ENCODE measurements at places on chromosomes 5 and 9.
A peak's percentile ranks its signal among the peaks of the same experiment; 100 is the strongest.

- DNase-seq, result no peak
Observed at GRCh38 chr5:108898707-108899106, 151.0 kb downstream of the FER start.

GRCh38 chr5:100731768-100732167 is 171.3 kb downstream of the ST8SIA4 start:
- DNase-seq, result no peak

DNA sequence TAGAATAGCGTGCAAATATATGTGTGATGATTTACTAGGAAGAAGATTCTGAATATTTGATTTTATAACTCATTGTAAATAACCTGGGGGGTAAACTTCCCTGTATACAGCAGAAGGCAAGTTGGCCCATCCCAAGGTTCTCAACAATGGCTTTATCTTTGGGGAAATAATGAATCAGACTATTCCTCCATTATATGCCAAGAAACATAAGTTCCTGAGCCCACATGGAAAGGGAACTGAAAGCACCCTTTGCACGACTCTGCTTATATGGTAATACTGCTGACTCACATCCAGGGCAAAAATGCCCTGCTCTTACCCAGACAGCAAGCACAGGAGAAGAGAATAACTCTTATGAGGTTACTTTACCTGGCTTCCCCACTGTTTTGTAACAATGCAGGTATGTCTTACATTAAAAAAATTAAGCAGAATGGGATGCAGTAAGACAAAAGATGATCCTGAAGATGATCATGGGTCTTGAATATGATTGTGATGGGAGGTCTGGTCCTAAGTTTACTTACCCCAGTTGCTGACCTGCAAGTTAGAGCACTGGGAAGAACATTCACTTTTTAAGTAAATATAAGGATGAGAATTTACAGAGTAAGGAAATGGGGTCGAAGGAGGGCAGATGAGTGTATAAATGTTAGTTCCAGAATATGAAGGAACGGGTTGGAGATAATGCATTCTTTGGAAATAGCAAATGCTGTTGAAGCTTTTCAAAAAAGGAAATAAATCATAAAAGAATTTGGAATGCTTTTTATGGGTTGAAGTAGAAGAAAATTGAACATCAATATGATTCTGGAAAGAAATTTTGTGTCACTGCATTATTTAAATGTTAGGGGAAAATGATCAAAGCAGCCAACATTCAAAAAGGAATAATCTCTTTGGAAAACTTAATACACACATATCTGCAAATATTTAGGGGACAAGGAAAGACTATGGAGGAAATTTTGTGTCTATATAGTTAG is 428.4 kb upstream of the MPDZ start:
- DNase-seq, result no peak

GRCh38 chr5:159304961-159305595 is 25.2 kb downstream of the IL12B start:
- DNase-seq, result no peak

DNA sequence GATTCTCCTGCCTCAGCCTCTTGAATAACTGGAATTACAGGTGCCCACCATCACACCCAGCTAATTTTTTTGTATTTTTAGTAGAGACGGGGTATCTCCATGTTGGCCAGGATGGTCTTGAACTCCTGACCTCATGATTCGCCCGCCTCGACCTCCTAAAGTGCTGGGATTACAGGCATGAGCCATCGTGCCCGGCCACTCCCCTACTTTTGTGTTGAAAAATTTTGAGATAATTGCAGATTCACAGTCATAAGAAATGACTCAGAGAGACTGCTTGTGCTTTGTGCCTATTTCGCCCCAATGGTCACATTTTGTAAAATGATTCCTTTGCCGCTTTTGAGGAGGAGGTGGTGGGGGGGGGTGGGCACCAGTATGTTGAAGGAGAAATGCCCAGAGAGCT is 48.1 kb upstream of the SH3PXD2B start:
- DNase-seq, result no peak

DNA sequence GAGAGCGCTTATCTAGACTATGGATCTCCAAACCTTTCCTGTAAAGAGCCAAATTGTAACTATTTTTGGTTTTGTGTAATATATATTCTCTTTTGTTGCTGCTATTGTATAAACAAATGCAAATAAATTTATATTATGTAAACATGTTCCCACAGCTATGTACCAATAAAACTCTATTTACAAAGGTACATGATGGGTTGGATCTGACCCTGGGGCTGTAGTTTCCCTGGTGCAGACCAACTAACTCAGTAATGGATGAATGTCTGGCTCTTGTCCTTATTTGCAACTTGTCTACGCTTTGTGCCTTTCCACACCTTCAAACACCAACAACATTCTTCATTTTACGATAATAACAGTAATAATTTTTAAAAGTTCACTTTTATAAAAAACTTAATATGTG is 27.5 kb upstream of the SPINK14 start:
- DNase-seq, result no peak

- DNase-seq, result peak; percentile 22
Observed at GRCh38 chr9:88991066-88992034, at the start of gene S1PR3. S1PR3 (plus strand) TSS chr9:88991468; CDS start chr9:89001201, 9,733 bp downstream.

- DNase-seq, result no peak
Observed at GRCh38 chr5:156327296-156327695, 332 bp downstream of the SGCD start.

- DNase-seq, result no peak
Observed at GRCh38 chr9:20904995-20905394, 126.4 kb downstream of the HACD4 start.

- DNase-seq, result no peak
Observed at GRCh38 chr9:79661886-79662536, 90.2 kb downstream of the TLE4 start.

DNA sequence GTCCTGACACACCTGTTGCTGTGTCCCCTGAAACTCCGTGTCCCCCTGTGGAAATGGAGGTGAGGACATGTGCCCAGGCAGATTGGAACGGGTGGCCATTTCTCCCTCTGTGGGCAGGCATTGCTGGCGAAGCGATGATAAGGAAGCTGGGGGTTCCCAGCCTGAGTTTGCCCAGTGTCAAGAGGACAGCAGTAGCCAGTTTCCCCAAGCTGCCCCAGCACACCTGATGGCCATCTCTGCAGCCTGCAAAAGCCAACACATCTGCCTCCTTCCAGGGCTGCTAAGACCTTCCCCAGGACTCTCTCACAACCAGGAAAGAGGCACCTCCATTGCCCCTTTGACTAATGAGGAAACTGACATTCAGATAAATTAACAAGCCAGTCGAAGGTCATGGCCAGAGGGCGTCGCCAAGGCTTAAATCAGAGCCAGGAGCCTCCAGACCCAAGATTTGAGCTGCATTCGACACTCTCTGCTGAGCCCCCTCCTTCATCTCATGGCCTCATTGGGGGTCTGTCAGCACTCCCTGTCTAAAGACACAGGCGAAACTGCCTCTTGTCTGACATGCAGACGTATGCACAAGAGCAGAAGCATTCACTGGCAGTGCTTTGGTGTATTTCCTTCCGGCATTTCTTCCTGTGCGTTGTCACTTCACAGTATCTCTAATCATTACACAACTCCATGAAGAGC is 10.4 kb upstream of the WNK2 start:
- DNase-seq, result no peak

- DNase-seq, result no peak
Observed at GRCh38 chr9:7103367-7103766, 345.6 kb downstream of the KDM4C start.

GRCh38 chr5:181199881-181200638 is 4.9 kb downstream of the TRIM7 start:
- DNase-seq, result no peak

DNA sequence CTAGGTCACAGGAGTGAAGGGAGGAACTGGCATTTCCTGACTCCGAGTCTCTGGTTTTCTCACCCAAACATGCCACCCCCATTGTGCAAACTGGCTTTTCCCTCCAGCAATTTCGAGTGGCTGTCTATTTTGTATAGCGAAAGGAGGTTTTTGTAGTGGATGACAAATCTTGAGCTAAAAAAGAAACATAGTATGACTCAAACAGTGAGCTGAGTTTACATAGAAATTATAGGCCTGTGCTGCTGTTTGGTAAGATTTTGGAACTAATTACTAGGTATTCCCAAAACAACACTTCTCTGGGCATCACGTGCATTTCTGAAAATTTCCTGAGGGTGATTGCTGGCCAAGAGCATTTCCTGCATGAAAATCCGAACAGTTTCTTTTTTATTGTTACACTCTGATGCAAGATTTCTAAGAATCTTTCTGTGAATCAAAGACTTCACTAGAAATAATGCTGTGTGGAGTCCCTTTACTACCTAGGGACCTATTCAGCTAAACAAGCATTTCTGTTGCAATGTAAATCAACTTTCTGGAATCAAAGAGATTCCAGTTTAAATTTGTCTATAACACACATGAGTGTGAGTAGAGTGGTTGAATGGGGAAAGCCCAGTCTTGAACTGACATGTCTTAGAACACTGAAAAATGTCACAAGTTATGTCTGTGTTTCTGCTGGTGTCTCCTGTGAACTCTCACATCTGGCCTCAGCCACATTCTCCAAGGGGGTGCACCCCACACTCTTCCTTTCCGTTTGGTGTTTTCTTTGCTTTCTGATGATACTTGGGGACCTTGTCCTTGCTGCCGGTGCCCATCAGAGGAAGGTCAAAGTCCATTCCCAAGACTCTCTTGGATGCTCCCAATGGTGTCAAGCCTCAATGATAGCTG is 33.3 kb upstream of the DAPK1 start:
- DNase-seq, result no peak

DNA sequence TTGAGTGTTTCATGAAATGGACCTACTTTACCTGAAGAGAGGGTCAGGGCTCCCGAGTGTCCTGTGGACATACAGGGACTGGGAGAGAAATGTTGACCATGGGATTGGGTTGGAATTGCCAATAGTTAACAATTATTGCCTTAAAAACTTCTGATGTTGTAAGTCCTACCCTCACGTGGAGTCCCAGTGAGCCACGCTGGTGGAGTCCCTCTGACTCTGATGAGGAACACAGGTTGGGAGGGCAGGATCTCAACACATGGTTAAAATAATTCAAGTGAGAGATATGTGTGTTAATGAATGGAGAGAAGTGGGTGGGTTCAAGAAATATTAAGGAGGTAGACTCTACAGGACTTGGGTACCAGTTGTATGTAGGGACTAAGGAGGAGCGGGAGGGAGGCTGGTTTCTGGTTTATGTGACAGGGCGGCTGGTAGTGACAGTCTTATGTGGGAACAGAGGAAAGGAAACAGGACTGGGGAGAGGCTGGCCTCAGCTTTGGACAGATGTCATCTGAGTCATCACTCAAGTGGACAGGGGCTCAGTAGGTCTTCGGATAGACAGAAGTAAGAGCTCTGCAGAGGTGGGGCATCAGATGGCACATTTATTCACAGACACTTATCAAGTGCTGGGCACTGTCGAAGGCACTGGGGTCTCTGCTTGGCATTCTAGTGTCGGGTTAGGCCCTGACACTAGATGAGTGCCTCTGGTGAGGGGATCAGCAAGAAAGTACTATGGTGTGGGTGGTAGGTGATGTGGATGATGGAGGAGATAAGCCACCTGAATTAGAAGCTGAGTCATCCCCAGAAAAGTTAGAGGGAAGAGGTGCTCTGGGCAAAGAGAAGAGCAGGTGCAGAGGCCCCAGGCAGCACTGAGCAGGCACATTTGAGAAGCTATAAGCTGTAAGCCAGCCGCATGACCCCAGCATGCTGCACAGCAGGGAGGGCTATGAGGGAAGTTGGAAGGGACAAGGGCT is 27.2 kb downstream of the MAML1 start:
- DNase-seq, result no peak

- no peak for DNase-seq
Observed at GRCh38 chr5:66354422-66354821, 210.3 kb downstream of the SREK1 start.

DNA sequence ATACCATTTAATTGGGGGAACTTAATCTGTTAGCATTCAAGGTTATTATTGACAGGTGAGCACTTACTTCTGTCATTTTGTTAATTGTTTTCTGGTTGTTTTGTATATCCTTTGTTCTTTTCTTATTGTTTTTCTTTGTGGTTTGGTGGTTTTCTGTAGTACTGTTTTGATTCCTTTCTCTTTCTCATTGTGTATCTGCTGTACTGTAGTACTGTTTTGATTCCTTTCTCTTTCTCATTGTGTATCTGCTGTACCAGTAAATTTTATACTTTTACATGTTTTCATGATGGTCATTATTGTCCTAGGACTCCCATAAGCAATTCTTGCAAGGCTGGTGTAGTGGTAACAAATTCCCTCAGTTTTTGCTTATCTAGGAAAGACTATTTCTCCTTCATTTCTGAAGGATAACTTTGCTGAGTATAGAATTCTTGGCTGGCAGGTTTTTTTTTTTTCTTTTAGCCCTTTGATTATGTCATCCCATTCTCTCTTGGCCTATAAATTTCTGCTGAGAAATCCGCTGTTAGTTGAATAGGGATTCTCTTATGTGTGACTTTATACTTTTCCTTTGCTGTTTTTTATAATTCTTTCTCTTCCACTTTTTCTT is 24.1 kb upstream of the CACNA1B start:
- DNase-seq, result no peak

DNA sequence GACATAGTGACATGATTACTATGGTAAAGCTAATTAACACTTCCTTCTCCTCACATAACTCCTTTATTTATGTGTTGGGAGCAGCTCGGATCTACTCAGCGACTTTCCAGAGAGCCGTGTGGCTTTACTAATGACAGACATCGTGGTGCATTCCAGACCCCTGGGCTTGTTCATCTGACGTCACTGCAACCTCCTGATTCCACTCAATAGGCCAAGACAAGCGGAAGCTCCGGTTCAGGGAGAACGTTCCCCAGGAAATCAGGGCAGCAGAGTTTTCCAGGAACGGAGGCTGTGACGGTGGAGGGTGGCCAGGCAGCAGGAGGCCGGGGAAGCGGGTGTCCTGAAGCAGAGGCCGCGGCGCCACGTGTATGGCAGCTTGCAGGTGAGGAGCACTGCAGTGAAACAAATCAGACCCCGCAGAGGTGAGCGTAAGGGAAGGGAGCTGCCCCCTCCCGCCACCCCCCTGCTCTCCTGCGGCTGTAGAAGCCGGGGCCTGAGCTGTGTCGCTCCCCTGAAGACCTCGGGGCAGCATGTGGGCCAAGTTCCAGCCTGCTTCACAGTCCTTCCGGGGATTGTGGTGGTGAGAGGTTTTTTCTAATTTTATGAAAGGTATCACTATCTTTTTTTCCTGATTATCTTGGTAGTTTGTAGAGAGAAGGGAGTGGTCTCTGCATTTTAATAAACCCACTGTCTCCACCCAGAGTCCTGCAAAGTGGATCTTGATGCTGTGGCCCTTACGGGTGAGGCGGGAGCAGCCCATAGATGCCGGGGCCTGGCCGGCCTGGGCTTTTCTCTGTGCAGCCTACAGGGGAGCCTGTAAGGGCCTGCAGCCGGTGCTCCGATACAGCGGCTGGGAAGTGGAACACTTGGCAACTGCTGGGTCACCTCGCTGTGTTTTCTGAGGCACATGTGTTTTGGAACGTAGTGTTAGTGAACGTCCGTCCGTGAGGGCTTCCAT is 220.4 kb upstream of the IRX4 start:
- DNase-seq, result no peak

GRCh38 chr5:10701567-10702039 is 59.4 kb downstream of the DAP start:
- DNase-seq, result no peak

DNA sequence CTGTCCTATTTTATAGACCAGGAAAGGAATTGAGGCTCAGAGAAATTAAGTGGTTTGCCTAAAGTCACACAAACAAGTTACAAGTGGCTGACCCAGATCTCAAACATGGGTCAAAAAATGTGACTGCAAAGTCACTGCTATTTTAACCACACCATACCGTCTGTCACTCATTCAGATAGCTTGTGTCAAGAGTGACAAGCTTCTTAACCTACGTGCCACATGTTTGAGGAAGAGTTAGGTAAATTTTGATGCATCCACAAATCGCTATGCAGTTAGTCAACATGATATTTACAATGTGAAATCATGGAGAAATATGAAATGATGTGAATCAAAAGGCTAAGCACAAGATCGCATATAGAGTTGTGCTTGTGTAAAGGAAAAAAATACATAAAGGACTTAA is 22.7 kb upstream of the GNE start:
- no peak for DNase-seq

All from left colon (tissue), 2 donors.